ENCODE measurements at places on chromosomes 11 and 22.

- no peak overlapping the region for H3K27ac ChIP-seq
- no peaks in the 10 kb centered on the region for H3K27me3 ChIP-seq
- H3K4me3 ChIP-seq: no peak overlapping the region
- no peaks in the 10 kb centered on the region for H3K36me3 ChIP-seq
These were observed 84.6 kb upstream of the TOP3B start for GRCh38 chr22:22067192-22067591.

- peaks cover 23% of the 10 kb centered on the region for H3K27me3 ChIP-seq
- peaks cover 23% of the 10 kb centered on the region for H3K4me1 ChIP-seq
- no peaks in the 10 kb centered on the region for H3K36me3 ChIP-seq
- H3K27ac ChIP-seq: no peak overlapping the region
- no peak overlapping the region for H3K4me3 ChIP-seq
- no peak for DNase-seq
These were observed 1.4 kb downstream of the B3GNT6 start for GRCh38 chr11:77035580-77035979.

DNA sequence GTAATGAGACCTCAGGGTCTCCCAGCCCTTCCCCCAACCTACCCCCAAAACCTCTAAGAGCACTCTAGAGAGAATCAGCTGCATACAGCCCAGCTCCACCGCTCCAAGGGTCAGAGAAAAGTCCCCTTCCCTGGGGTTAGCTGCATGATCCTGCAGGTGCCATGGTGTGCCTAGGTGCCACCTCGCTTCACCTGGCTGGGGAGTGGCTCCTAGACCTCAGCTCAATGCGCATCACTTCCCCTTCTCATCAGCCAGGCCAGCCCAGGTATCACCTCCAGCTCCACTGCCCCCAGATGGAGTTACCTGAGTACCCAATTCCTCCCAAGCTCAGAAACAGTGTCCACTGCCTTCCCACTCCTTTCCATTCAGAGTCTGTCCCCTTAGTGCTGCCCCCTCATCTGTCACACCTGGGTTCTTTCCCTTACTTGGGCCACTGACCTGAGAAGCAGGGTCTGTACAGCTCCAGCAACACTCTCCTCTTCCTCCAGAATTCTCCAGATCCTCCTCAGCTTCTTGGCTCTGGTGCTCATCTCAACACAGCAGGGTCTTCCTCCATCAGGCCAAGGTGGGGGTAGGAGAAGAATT, 1.3 kb downstream of the STARD10 start:
- no peaks in the 10 kb centered on the region for H3K27me3 ChIP-seq
- peaks cover 36% of the 10 kb centered on the region for H3K4me1 ChIP-seq
- H3K4me3 ChIP-seq: peak overlapping the region; percentile 96
- peak overlapping the region; percentile 100 for H3K27ac ChIP-seq
- H3K36me3 ChIP-seq: no peaks in the 10 kb centered on the region

DNA sequence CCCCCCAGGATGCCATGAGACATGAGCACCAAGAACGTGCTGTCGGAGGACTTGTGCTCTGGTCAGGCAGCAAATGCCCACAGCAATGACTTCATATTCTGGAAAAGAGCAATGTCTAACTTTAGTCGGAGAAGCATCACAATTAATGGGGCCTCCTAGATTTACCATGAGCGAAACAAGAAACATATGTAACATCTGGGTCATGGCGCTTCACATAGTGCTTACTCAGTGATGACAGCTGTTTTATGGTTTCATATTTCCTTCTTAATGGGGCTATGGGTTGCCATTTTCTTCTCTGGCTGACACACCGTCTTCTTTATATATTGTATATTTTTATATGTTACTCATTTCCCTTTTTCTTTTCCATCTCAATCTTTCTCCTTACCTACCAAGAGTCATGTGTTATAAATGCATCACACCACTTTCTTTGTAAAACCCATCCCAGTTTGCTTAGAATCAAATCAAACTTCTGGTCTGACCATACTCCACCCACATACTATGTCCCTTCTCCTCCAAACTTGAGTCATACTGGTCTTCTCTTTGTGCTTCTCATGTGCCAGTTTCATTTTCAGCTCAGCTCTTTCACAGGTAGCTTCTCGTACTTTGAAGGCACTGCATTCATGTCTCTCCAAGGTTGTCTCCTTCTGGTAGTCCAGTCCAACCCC, 9.4 kb upstream of the CASP12 start:
- no peaks in the 10 kb centered on the region for H3K27me3 ChIP-seq
- no peak overlapping the region for H3K27ac ChIP-seq
- DNase-seq: no peak
- H3K4me3 ChIP-seq: no peak overlapping the region

GRCh38 chr22:39815932-39816331, 77.6 kb downstream of the ENTHD1 start:
- H3K4me3 ChIP-seq: no peak overlapping the region
- no peaks in the 10 kb centered on the region for H3K36me3 ChIP-seq
- H3K27me3 ChIP-seq: no peaks in the 10 kb centered on the region
- peaks cover 19% of the 10 kb centered on the region for H3K4me1 ChIP-seq

- DNase-seq: peak; percentile 36
- H3K4me3 ChIP-seq: peak overlapping the region; percentile 86
- H3K36me3 ChIP-seq: no peaks in the 10 kb centered on the region
- peaks cover 11% of the 10 kb centered on the region for H3K27me3 ChIP-seq
- peaks cover 37% of the 10 kb centered on the region for H3K4me1 ChIP-seq
These were observed 747 bp downstream of the TPCN2 start for GRCh38 chr11:69049490-69049867.

GRCh38 chr11:20762116-20762844, 92.9 kb downstream of the NELL1 start:
- H3K36me3 ChIP-seq: no peaks in the 10 kb centered on the region
- no peaks in the 10 kb centered on the region for H3K4me1 ChIP-seq
- no peak overlapping the region for H3K4me3 ChIP-seq

GRCh38 chr11:9377036-9377435, 7.4 kb upstream of the IPO7 start:
- no peaks in the 10 kb centered on the region for H3K36me3 ChIP-seq
- H3K27ac ChIP-seq: no peak overlapping the region
- DNase-seq: no peak
- H3K4me3 ChIP-seq: no peak overlapping the region

- H3K4me3 ChIP-seq: no peak overlapping the region
- DNase-seq: no peak
- no peaks in the 10 kb centered on the region for H3K27me3 ChIP-seq
- no peaks in the 10 kb centered on the region for H3K4me1 ChIP-seq
These were observed 651.1 kb downstream of the METTL15 start for GRCh38 chr11:28759311-28759710.

GRCh38 chr11:15987046-15987445, 369.3 kb downstream of the SOX6 start:
- no peak overlapping the region for H3K27ac ChIP-seq
- H3K36me3 ChIP-seq: no peaks in the 10 kb centered on the region
- no peak overlapping the region for H3K4me3 ChIP-seq

- no peak for DNase-seq
- no peaks in the 10 kb centered on the region for H3K4me1 ChIP-seq
- peaks cover 6% of the 10 kb centered on the region for H3K27me3 ChIP-seq
These were observed 32.5 kb downstream of the PHLDB1 start for GRCh38 chr11:118639899-118640298.

GRCh38 chr22:44692662-44693007, 9.4 kb upstream of the PRR5 start:
- H3K27ac ChIP-seq: no peak overlapping the region
- H3K4me1 ChIP-seq: no peaks in the 10 kb centered on the region
- no peak for DNase-seq
- H3K27me3 ChIP-seq: peaks cover 8% of the 10 kb centered on the region

DNA sequence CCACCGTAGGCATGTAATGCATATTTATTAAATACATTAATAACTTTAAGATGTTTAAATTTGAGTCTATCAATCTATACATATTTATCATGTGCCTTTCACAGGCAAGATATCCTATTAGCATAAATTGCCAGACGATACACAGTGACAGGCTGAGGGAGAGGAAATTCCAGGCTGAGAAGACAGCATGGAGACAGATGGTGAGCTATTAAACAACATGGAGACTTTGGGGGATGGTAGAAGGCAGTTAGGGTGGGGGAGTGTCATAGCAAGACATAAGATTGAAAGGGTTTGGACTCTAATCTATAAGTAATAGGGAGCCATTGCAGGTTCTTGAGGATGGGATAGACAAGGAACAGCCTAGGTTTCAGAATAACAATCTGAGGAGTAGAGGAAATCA, 138.5 kb downstream of the NXPE2 start:
- H3K27ac ChIP-seq: no peak overlapping the region
- H3K4me3 ChIP-seq: no peak overlapping the region
- no peaks in the 10 kb centered on the region for H3K36me3 ChIP-seq
- no peak for DNase-seq

GRCh38 chr22:43736651-43737050, 75.5 kb downstream of the EFCAB6 start:
- no peak overlapping the region for H3K27ac ChIP-seq
- H3K36me3 ChIP-seq: no peaks in the 10 kb centered on the region
- H3K27me3 ChIP-seq: peaks cover 5% of the 10 kb centered on the region
- DNase-seq: no peak
- H3K4me3 ChIP-seq: no peak overlapping the region

GRCh38 chr11:33025339-33025722, 9.7 kb downstream of the DEPDC7 start:
- no peak for DNase-seq
- H3K4me3 ChIP-seq: no peak overlapping the region
- H3K36me3 ChIP-seq: no peaks in the 10 kb centered on the region
- no peak overlapping the region for H3K27ac ChIP-seq
- no peaks in the 10 kb centered on the region for H3K27me3 ChIP-seq

GRCh38 chr11:73578592-73579185, 19.2 kb downstream of the FAM168A start:
- peaks cover 13% of the 10 kb centered on the region for H3K36me3 ChIP-seq
- DNase-seq: no peak
- H3K27me3 ChIP-seq: no peaks in the 10 kb centered on the region
- H3K4me1 ChIP-seq: peaks cover 16% of the 10 kb centered on the region

DNA sequence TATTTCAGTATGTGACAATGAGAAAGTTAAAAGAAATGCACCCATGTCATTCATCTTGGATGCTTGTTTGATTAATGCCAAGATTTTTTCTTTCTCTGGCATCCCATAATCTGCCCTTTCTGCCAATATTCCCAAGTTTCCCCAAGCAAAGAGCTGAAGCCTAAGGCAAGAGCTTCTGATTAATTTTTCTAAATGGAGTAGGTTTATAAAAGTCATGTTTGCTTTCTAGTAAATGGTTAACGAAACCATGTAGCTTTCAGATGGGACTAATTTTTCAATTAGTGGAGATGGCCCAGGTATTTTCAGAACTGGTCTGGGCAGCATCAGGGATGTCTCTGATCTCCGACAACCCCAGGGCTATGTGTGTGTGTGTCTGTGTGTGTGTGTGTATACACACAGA, 55.3 kb downstream of the LRRC4C start:
- DNase-seq: no peak
- no peaks in the 10 kb centered on the region for H3K4me1 ChIP-seq
- H3K27me3 ChIP-seq: no peaks in the 10 kb centered on the region
- H3K4me3 ChIP-seq: no peak overlapping the region
- no peaks in the 10 kb centered on the region for H3K36me3 ChIP-seq
- H3K27ac ChIP-seq: no peak overlapping the region

DNA sequence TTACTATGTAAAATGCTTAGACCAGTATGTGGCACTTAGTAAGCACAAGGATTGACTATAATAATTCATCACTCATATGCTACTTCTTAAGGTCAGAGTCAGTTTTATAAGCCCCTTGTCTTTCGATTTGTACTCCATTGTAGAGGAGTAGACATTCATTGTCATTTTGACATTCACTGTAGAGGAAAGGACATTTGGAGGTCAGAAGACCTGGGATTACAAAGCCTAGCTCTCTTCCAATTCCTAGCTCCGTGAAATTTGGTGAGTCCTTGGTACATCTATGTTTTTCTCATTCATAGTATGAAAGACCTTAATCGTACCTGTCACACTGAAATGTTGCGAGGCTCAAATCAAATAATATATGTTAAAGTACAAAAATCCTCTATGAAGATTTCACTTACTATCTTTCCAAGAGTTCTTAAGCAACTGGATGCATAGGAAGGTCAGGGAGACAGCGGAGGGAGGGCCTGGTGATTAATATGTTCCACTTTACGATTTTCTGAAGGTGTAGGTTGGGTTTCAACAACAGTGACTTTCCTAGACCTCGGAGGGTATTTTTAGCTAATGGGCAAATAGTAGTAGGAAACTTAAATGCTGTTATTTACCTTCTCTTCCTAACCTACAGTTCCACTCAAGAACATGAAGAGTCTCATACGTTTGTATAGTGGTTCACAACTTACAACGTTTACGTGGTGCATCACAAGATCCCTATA, 1.4 kb upstream of the EMSY start:
- peak overlapping the region; percentile 98 for H3K27ac ChIP-seq
- no peaks in the 10 kb centered on the region for H3K27me3 ChIP-seq
- peaks cover 39% of the 10 kb centered on the region for H3K4me1 ChIP-seq
- peak overlapping the region; percentile 96 for H3K4me3 ChIP-seq
- DNase-seq: no peak

Data from naive B cell (primary cell).